ENCODE measurements at places on chromosomes 12 and 14.

DNA sequence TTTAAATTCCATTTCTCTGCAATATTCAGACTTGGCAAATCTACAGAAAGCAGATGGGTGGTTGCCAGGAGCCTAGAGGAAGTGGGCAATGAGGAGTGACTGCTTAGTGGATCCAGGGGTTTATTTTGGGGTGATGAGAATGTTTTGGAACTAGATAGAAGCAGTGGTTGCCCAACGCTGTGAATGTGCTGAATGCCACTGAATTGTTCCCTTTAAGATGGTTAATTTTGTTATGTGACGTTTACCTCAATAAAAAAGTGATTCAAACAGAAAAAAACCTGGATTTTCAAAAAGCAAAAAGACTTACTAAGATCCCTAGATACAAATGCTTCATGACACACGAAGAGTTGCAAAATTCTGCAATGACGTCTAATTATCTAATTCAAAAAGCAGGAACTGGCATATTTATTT is 34.2 kb downstream of the DAO start:
- no peak for DNase-seq

DNA sequence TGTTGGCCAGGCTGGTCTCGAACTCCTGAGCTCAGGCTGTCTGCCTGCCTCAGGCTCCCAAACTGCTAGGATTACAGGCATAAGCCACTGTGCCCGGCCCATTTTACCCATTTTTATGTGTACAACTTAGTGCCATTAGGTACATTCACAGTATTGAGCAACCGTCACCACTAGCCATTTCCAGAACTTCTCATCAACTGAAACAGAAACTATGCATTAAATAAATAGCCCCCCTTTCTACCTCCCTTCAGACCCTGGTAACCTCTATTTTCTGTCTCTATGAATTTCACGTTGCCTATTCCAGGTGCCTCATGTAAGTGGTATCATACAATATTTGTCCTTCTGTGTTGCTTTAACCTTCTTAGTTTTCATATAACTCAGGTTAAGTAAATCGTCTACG is 15.9 kb downstream of the ZCRB1 start:
- DNase-seq: no peak

DNA sequence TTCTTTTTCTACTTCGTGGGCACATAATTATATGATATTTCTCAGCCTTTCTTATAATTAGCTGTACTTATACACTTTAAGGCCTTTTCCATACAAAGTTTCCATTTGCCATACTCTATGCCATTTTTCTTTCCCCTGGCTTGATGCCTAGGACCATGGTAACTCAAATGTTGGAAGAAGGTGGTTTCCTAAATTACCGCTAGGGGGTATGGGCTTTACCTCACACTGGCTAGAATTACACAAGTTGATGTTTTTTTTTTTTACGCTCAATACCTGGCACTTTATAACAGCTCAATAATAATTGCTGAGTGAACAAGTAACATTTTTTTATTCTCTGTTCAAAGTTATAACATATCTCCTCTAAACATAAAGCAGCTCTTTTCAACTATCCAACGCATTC is 306.8 kb upstream of the LRFN5 start:
- no peak for DNase-seq

DNA sequence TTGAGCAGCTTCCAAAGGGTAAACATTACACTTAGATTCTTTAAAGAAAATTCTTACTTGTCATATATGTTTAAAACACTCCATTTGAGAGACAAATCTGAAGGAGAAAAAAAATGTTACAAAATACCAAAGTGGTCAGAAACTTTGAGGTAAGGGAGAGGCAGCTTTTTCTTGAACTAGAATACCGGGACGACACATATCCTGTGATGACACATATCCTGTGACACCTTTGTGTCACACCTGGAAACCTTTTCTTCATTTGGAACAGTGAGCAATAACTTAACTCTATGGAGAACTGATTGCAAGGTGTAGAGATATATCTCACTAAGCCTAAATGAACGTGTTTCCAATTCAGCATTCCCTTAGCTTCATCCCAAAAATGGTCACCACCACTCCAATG is 4.6 kb upstream of the GRIN2B start:
- DNase-seq: no peak

GRCh38 chr12:88453323-88453722 is 126.9 kb downstream of the KITLG start:
- DNase-seq: no peak

DNA sequence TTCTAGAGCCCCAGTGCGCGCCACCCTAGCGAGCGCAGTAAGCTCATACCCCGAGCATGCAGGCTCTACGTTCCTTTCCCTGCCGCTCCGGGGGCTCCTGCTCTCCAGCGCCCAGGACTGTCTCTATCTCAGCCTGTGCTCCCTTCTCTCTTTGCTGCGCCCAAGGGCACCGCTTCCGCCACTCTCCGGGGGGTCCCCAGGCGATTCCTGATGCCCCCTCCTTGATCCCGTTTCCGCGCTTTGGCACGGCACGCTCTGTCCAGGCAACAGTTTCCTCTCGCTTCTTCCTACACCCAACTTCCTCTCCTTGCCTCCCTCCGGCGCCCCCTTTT is 791 bp downstream of the TMEM233 start:
- DNase-seq: no peak

GRCh38 chr14:78319406-78319805 is 149.2 kb downstream of the NRXN3 start:
- DNase-seq: no peak

- DNase-seq: no peak
These were observed 58.1 kb upstream of the RMST start for GRCh38 chr12:97404543-97404942.

- DNase-seq: peak; percentile 56
These were observed 659.8 kb downstream of the VRK1 start for GRCh38 chr14:97456958-97457357.

GRCh38 chr12:91250273-91250665 is 67.7 kb upstream of the DCN start:
- no peak for DNase-seq

GRCh38 chr12:108257004-108257403 is 82.1 kb downstream of the CMKLR1 start:
- DNase-seq: no peak

DNA sequence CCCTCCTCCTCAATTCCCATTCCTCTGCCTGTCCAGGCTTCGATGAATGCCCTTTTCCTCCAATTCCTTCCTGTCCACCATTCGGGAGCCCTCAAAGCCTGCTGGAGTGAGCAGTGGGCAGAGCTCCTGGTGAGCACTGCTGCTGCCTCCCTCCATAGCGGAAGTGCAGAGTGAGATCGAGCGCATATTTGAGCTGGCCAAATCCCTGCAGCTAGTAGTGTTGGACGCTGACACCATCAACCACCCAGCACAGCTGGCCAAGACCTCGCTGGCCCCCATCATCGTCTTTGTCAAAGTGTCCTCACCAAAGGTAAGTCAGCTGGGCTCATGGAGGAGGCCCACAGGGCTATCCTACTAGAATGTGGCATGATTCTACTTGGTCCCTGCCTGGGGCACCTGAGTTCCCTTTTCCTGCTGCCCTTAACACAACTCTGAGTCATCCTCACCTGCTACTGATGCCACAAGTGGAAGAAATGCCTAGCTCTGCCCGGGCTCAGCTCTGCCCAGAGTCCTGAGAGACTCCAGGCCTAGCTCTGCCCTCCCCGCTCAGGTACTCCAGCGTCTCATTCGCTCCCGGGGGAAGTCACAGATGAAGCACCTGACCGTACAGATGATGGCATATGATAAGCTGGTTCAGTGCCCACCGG is 8.0 kb downstream of the CACNB3 start:
- DNase-seq: no peak

GRCh38 chr14:104722938-104723650 is 935 bp upstream of the ADSS1 start:
- DNase-seq: no peak

DNA sequence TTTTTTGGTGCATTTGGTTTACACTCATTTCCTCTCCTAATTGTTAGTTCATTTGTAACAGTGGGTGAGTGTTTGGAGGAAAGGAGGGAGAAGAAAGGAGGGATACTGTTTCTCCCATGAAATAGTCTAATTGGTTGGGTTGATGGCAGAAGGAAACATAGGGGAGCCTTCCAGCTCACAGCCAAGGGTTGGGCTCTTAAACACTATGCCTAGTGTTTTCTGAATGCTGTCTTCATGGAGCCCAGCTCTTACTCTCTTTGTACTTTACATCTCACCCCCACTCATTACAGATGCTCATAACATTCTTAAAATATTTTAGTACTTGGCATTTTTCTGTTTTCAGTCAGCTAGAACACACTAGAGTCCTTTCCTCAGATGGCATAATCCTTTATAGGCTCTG is 38.2 kb downstream of the BAZ2A start:
- no peak for DNase-seq

DNA sequence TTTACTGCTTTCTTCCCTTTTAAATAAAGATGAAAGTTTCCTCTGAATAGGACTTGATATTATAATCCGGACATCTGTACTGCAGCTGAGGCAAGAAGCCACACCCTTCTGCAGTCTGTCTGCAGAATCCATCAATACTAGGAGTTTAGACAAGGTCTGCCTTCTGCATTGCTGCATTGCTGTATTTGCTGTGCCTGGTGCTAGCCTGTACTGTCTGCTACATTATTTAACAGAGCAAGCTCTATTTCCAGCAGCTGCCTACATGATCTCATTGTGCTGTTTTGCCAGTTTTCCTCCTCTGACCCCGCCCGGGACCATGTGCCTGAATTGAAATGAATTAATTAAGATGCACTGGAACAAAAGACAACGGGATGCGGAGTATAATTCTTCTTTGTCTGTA is 1.7 kb downstream of the TUBA1A start:
- peak; percentile 71 for DNase-seq

GRCh38 chr12:115947696-115948062 is 329.8 kb downstream of the MED13L start:
- no peak for DNase-seq

- DNase-seq: peak; percentile 42
These were observed 6.8 kb upstream of the NR4A1 start for GRCh38 chr12:52044292-52044983.

DNA sequence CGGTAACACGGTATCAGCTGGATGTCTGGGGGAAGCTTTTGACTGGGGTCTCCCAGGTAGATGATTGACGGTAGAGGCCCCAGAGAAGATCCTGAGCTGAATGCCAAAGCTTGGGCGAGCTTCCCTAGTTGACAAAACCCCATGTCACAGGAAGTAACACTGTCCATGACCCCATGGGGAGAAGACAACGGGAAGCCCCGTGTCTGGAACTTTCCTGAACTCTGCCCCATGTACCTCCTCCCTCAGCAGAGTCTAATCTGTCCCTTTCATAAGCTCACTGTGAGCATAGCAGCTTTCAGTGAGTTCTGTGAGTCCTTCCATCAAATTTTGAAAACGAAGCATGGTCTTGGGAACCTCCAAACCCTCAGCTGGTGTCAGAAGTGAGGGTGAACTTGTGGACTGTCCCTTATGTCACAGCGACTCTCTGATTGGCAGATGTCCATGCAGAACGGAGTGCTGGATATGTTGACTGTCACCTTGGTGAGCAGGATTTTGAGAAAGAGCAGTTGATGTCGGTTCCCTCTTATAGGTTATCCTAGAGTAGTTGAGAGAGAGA is 29.7 kb upstream of the BEGAIN start:
- no peak for DNase-seq

GRCh38 chr12:78090266-78090665 is 259.6 kb downstream of the NAV3 start:
- no peak for DNase-seq

- peak; percentile 34 for DNase-seq
These were observed 1.5 kb downstream of the FOXG1 start for GRCh38 chr14:28767853-28768741.

DNA sequence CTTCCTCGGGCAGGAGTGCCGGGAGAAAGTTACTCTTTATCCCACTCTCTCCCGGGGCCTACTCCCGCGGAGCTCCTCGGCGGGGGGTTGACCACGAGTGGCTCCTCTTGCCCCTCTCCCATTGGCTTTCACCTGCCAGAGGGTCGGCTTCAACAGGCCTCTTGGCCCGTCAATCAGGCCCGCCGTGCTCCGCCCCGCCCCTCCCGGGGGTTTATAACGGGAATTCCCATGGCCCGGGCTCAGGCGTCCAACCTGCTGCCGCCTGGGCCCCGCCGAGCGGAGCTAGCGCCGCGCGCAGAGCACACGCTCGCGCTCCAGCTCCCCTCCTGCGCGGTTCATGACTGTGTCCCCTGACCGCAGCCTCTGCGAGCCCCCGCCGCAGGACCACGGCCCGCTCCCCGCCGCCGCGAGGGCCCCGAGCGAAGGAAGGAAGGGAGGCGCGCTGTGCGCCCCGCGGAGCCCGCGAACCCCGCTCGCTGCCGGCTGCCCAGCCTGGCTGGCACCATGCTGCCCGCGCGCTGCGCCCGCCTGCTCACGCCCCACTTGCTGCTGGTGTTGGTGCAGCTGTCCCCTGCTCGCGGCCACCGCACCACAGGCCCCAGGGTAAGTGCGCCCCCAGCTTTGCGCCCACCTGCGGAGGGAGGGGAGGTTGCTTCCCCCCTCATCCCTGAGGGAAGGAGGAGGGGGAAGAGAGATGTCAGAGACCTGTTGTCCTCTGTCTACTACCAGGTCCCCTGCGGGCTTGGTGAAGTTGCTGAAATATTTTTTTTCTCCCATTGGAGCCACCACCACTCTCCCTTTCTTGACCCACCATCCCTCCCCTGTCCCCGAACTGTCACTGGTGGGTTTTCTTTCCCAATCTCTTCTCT is at the start of gene SMOC1:
TSS of gene SMOC1 (plus strand) at position 242 of the 869 bp plus-strand sequence. CDS start at position 505, 263 bp downstream.
- DNase-seq: peak; percentile 50

DNA sequence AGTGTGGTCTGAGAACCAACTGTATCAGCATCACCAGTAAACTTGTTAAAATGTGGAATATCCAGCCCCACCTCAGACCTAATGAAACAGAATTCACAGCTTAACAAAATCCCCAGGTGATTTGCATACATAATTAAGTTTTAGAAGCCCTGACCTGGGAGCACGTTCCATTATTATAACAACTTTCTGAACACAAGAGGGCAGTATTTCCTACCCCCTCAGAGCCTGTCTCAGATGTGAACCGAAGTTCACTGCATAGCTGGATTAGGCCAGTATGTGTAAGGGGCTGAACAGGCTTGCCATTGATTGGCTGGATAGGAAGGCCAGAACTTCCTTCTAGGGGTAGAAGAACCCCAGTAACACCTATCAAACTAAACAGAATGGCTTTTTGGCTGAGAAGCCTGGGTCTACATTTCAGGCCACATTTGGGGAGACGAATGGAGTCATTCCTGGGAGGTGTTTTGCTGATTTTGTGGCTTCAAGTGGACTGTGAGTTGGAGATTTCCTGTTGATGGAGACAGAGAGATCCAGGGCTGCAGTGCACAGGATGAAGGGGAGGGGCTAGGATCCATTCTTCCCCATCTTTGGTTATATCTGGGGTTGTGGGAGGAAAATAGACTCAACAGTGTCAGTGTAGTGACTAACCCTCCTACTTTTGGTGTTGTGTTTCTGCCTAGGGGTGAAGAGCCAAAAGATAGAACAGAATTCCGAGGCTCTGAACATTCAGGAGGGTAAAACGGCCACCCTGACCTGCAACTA is 94.7 kb upstream of the OR4E1 start:
- DNase-seq: no peak
